Fibroblast of the aortic adventitia (primary cell): ENCODE measurements at places on chromosomes 5 and 9.
A peak's percentile ranks its signal among the peaks of the same experiment; 100 is the strongest.

- no peak for DNase-seq
These were observed 313.6 kb downstream of the NSG2 start for GRCh38 chr5:174359071-174359470.

- DNase-seq: no peak
These were observed 88.3 kb downstream of the BRINP1 start for GRCh38 chr9:119280740-119281485.

- peak; percentile 39 for DNase-seq
These were observed 4.0 kb upstream of the CLIC3 start for GRCh38 chr9:137000177-137000930.

DNA sequence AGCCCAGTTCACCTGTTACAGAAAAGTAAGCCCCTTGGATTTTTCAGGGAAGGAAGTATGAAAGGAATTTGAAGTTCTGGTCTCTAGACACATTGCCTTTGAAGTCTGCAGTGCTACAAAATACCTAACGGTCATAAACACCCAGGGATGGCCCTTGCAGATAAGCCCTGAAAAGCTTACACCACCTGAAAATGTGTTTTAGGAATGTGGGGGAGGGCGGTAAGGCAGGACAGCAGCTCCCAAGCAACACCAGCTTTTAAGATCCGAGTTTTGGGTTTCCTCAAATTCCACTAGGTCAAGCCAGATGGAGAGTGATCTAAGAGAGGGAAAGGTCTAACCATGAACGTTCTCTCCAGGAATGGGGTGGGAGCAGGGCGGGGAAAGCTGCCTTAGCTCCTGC is 114.1 kb upstream of the PANK3 start:
- no peak for DNase-seq

GRCh38 chr5:172906436-172906835 is 52.8 kb upstream of the RPL26L1 start:
- peak; percentile 83 for DNase-seq

DNA sequence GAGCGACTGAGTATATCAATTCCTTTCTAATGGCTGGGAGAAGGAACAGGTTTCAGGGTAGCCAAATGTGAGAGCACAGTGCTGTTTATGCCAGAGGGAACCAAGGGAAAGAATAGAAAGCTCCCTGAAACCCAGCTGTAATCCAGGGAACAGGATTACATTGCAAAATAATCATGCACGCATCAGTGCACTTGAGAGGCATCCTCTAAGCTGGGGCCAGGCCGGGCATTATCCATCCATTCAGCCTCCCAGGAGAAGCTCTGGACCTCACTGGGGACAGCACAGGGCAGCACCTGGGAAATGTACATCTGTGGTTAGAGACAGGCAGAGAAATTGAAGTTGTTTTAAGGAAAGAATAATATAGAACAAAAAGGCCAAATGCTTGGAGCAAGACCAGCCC is 72.7 kb downstream of the MTRR start:
- DNase-seq: no peak

GRCh38 chr5:149711338-149711737 is 18.8 kb upstream of the PPARGC1B start:
- no peak for DNase-seq

GRCh38 chr9:37429441-37430285 is 7.2 kb downstream of the GRHPR start:
- no peak for DNase-seq

- no peak for DNase-seq
These were observed 262.9 kb downstream of the AGTPBP1 start for GRCh38 chr9:85478847-85479246.

DNA sequence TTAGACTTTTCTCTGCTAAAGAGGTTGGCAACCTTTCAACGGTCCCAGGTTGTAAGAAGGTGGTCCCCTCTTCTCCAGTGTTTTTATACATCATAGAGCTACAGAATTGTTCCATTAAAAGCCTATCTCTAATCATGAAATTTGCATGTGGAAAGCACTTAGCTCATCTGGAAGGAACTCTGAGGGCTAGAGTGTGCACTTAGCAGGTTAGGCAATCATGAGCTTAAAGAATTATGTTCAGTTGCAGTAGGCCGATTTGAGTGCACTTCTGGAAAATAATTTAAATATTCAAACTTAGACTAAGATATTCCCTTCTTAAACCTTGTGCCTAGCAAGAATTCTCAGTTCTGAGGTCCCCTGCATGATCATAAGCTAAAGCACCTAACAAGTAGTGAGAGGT is 468.7 kb downstream of the SPATA31D1 start:
- no peak for DNase-seq

- peak; percentile 33 for DNase-seq
These were observed 171.6 kb downstream of the ADAMTS12 start for GRCh38 chr5:33720176-33720575.

- peak; percentile 82 for DNase-seq
These were observed 54.5 kb downstream of the STK10 start for GRCh38 chr5:172133359-172134029.

GRCh38 chr5:1792842-1793266 is 6.8 kb downstream of the MRPL36 start:
- peak; percentile 73 for DNase-seq

- no peak for DNase-seq
These were observed 224.5 kb upstream of the RFX3 start for GRCh38 chr9:3750321-3750720.

- DNase-seq: peak; percentile 98
These were observed 25.7 kb downstream of the PUM3 start for GRCh38 chr9:2817999-2818803.
